CD4-positive, alpha-beta T cell treated with Interleukin-1 beta for 1 hour (primary cell): ENCODE measurements at places on chromosomes 11 and 22.

DNA sequence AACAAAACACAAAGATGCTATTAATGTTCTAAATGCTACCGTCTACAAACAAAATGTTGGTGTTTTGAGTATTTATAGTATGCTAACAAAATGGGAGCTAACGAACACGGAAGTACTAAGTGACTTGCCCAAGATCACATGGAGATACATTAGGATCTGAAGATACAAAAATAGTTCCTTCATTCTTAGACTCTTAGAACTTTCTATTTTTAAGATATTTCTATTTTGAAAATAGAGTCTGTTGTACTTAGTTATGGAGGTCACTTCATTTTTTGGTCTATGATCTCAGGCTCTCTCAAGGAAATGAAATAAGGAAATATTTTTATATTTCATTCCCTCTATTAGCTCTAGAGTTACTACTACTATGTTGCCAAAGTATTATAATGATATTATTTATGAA is 64.2 kb downstream of the APOL5 start:
- DNase-seq, result no peak

DNA sequence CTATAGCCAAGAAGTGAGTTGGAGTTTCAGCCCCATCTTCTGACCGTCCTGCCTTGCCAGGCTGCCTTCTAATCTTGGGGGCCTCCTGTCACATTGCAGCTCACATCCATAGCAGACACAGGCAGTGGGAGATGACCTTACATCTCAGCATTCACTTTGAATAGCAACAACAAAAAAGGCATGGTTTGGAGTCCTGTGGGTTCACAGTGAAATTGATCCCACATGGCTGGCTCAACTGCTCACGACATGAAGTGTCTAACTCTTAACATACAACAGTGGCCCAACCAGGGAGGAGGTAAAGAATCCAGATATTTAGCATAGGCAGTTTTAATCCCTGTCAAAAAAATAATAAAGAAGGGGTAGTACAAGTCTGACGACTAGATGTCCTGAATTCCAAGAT is 38.1 kb downstream of the DBX1 start:
- DNase-seq, result no peak

DNA sequence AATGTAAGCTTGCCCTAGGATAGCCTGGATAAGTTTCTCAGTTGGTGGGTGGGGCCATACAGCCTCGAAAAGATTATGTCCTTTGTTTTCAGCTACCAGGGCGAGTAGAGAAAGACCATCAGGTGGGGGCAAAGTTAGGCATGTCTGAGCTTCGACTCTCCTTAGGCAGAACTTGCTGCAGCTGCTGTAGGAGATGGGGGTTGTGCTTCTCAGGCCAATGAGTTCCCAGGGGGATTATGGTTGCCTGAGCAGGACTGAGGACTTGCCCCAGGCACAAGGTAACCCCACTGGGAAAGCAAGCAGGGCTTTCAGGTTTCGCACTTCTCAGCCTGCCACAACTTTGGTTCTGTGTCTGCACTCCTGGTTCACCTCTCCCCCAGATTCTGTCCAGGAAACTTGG is 173.4 kb upstream of the SESN3 start:
- DNase-seq, result no peak

DNA sequence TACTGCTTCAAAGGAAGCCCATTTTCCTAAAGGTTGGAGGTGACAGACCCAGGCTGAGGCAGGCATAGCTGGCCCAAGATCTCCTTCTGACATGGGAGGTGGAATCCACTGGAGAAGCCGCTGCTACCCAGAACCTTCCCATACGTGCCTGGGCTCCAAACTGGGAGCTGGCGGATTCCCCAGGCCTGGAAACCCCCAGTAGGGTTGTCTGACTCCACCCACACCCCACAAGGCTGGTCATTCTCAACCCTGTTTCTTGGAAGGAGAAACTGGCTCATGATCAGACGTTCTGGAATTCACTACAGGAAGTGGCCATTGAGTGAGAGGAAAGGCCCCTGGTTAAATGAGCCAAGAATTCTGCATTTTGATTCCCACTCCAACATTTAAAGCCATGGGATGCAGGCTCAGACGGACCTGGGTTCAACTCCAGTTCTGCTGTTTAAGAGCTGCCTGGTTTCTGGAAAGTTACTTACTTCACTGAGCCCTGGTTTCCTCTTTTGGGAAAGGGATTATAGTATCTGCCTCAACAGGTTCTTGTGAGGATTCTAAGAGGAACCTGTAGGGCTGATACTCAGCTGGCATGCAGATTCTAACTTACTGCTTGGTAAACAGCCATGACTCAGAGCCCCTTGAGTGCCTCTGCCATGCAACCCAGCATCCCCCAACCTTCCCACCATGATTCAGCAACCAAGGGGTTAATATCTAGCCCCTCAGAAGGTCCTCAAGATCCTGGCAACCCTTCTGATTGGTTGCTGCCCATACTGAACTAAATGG is 19.4 kb upstream of the TSKU start:
- no peak for DNase-seq

DNA sequence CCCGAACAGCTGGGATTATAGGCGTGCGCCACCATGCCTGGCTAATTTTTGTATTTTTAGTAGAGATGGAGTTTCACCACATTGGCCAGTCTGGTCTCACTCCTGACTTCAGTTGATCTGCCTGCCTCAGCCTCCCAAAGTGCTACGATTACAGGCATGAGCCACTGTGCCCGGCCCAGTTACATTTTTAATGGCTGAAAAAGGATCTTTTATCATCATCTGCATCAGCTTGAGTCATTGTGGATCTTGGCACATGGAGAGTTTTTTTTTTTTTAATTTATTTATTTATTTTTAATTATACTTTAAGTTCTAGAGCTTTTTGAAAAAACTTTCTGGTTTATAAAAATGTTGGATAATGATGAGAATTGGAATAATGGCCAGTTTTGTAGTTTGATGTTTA is 8.6 kb downstream of the IGHMBP2 start:
- no peak for DNase-seq
